Glomerular endothelial cell (primary cell): ENCODE measurements at places on chromosomes 12 and 14. TPM values are rescaled to one million over a fixed set of nuclear protein-coding genes. Genes with fewer than 3 reads are reported as not detected.

Gene GLIPR1L1
- not detected in 2 replicates for total RNA-seq

Gene CLEC2D
- total RNA-seq, result 2.9 and 8.7 TPM in 2 replicates

Gene HOXC6
- total RNA-seq, result 0.10 and 0.70 TPM in 2 replicates

Gene PLCZ1
- not detected in 2 replicates for total RNA-seq

Gene TGM1
- 0.64 and 2.5 TPM in 2 replicates for total RNA-seq

Gene BBS10
- 8.0 and 9.3 TPM in 2 replicates for total RNA-seq
